A549 treated with DMSO at 1 μM for 4 hours (cell line): ENCODE measurements at places on chromosomes 1 and 21. TPM values are rescaled to one million over a fixed set of nuclear protein-coding genes. Genes with fewer than 3 reads are reported as not detected.

Gene PPP1R12B
- total RNA-seq, result 1.9 to 3.0 TPM (median 2.8 TPM) in 5 replicates

Gene LCK
- 0.07 TPM in 1 of 5 replicates, not detected in the others for total RNA-seq

Gene DIRAS3
- 1.1 to 1.5 TPM (median 1.2 TPM) in 5 replicates for total RNA-seq

Gene JAM2
- 0.09 TPM in 1 of 5 replicates, not detected in the others for total RNA-seq

Gene LRRC3
- 1.3 to 1.9 TPM (median 1.5 TPM) in 5 replicates for total RNA-seq

Gene SAMSN1
- not detected in 5 replicates for total RNA-seq

Gene ADCY10
- total RNA-seq, result 0.08 to 0.17 TPM (median 0.12 TPM) in 5 replicates

Gene CELA2B
- not detected in 5 replicates for total RNA-seq

Gene CFAP74
- 0.02 TPM in 1 of 5 replicates, not detected in the others for total RNA-seq

Gene C1orf87
- total RNA-seq, result not detected in 5 replicates

Gene PRAMEF17
- not detected in 5 replicates for total RNA-seq

Gene PTPN22
- not detected in 5 replicates for total RNA-seq

Gene TDRD10
- total RNA-seq, result not detected in 5 replicates

Gene C1QA
- total RNA-seq, result not detected in 5 replicates

Gene SHISAL2A
- 0.16 TPM in 1 of 5 replicates, not detected in the others for total RNA-seq

Gene ADAM30
- not detected in 5 replicates for total RNA-seq

Gene C1orf185
- not detected in 5 replicates for total RNA-seq

Gene DMRTA2
- total RNA-seq, result 0.14 to 0.26 TPM (median 0.18 TPM) in 5 replicates

Gene CRNN
- total RNA-seq, result not detected in 5 replicates

Gene GPR25
- 0.11 TPM in 1 of 5 replicates, not detected in the others for total RNA-seq

Gene AMY1A
- total RNA-seq, result not detected in 5 replicates

Gene AVPR1B
- not detected in 5 replicates for total RNA-seq

Gene UMODL1
- not detected in 5 replicates for total RNA-seq

Gene MFAP2
- total RNA-seq, result 0.32 to 1.1 TPM (median 0.44 TPM) in 5 replicates

Gene CBR3
- total RNA-seq, result 12.3 to 16.7 TPM (median 14.1 TPM) in 5 replicates

Gene CLEC20A
- not detected in 5 replicates for total RNA-seq

Gene CFAP126
- total RNA-seq, result 0.17 TPM in 1 of 5 replicates, not detected in the others

Gene OR10J1
- total RNA-seq, result not detected in 5 replicates

Gene TSPAN1
- total RNA-seq, result 1.8 to 2.7 TPM (median 2.3 TPM) in 5 replicates

Gene CHD5
- 0.58 to 1.1 TPM (median 0.81 TPM) in 5 replicates for total RNA-seq

Gene BGLAP
- 0.40 to 0.53 TPM (median 0.46 TPM) in 3 of 5 replicates, not detected in the others for total RNA-seq

Gene RORC
- total RNA-seq, result 0.02 to 0.07 TPM (median 0.03 TPM) in 3 of 5 replicates, not detected in the others

Gene TMEM61
- total RNA-seq, result 0.34 to 0.50 TPM (median 0.40 TPM) in 3 of 5 replicates, not detected in the others

Gene KCNE1
- 0.05 to 0.09 TPM in 2 of 5 replicates, not detected in the others for total RNA-seq

Gene CD247
- total RNA-seq, result 0.15 to 0.31 TPM (median 0.19 TPM) in 4 of 5 replicates, not detected in the other

Gene CHI3L2
- total RNA-seq, result 0.20 to 0.40 TPM (median 0.31 TPM) in 5 replicates

Gene BSND
- not detected in 5 replicates for total RNA-seq

Gene LRRC41
- 37.8 to 44.6 TPM (median 43.9 TPM) in 5 replicates for total RNA-seq

Gene CATSPERE
- 0.05 to 0.23 TPM (median 0.09 TPM) in 4 of 5 replicates, not detected in the other for total RNA-seq

Gene FAM151A
- not detected in 5 replicates for total RNA-seq
